ENCODE measurements at places on chromosomes 12 and 14. TPM values are rescaled to one million over a fixed set of nuclear protein-coding genes. Genes with fewer than 3 reads are reported as not detected.

Gene C14orf180
- not detected for total RNA-seq

Gene TAS2R46
- 0.40 TPM for total RNA-seq

Gene SLC10A1
- total RNA-seq: not detected

Gene RNASE1
- 8.6 TPM for total RNA-seq

Gene PIGH
- total RNA-seq: 13.1 TPM

Gene SDR9C7
- 26.0 TPM for total RNA-seq

Gene KRT1
- 2.5 TPM for total RNA-seq

Gene LRRC10
- total RNA-seq: not detected

Gene AMN1
- 4.1 TPM for total RNA-seq

Gene FNTB
- total RNA-seq: 22.6 TPM

Gene PROX2
- not detected for total RNA-seq

Gene STON2
- 54.0 TPM for total RNA-seq

Gene PRR4
- total RNA-seq: 0.64 TPM

Gene TMPRSS12
- total RNA-seq: not detected

Gene KLRG1
- total RNA-seq: 0.48 TPM

Gene REM2
- 0.32 TPM for total RNA-seq

Gene CLEC1A
- total RNA-seq: 0.68 TPM

Gene LRP1-AS
- total RNA-seq: not detected

Gene GPRC5D
- not detected for total RNA-seq

Gene CISTR
- total RNA-seq: not detected

All from esophagus mucosa (tissue), 1 donor.